ENCODE measurements at places on chromosomes 3 and 15. TPM values are rescaled to one million over a fixed set of nuclear protein-coding genes. Genes with fewer than 3 reads are reported as not detected.

GCSAM gene
- 0.16 TPM for total RNA-seq

- DNase-seq, result no peak
Observed at GRCh38 chr3:58706395-58707167, 40.0 kb upstream of the FAM3D start.

DNA sequence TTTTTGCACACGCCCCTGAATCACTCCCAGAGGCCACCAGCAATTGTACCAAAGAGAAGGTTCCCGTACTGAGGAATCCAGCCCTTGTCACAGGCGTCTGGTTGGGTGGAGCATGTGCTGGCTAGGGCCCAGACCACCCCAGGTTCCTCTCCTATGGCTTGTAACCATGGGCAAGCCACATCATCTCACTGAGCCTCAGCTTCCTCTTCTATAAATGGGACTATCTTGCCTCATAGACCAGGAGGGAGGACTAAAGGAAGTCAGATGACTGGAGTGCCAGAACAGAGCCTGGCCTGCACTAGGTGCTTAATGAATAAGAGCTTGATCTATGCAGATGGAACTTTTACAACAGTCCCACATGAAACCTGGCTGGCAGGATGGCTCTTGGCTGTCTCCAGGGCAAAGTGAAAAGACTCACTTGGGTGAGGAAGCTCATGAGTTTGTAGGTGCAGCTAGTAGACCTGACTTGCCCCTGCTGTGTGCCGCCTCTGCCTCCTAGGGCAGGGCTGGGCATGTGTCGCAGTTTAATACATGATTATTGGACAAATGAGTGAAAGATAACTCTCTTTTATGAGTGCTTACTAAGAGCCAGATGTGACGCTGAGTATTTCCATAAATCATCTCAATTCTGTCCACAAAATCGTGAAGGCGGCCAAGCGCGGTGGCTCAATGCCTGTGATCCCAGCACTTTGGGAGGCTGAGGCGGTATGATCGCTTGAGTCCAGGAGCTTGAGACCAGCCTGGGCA lies 29.3 kb downstream of the CTSH start:
- DNase-seq, result no peak

DNA sequence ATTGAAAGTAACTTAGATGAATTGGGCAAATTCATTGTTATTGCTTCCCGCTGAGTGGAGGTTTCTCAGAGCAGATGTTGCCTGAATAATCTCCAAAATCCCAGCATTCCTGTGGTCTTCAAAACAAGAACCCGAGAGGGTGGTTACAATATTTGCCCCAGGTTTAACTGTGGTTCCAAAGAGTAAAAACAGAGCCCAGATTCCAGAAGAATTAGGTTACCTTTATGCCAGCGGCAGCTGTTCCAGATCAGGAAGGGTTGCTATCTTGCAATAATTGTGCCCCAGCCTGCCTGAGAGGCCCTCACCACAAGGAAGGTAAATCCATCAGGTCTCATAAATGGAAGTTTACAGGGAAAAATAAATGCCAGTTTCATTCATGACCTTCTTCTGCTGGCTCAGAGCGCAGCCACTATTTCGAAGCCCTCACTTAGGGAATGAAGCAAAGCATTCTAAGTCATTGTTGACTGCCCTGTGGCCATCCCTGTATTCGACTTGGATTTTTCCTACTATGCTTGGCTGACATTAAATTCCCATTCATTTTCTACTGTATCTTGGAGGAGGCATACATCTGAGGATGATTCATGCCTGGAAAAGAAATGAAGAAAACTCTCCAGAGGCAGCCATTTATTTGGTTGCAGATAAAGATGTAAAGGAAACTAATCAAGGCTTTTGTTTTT lies 54.6 kb downstream of the SSUH2 start:
- DNase-seq, result no peak

DAZL gene
- not detected for total RNA-seq

DNA sequence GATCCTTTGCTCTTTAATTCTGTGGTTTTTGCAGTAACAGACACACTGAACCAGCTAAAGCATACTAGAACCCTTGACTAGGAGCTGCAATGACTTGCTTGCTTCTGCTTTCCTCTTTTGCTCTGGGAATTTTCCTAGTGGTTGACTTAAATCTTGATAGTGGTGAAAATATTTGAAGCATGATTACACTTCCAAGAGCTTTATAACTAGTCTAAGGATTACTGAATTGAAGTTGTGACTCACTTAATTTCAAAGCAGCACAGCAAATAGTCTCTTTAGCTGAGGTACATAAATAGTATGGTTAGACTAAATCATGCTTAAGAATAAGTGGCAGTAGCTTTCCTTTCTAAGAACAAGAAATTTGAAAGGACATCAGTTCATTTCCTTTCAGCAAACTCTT lies 513.5 kb upstream of the GBE1 start:
- DNase-seq, result no peak

DNA sequence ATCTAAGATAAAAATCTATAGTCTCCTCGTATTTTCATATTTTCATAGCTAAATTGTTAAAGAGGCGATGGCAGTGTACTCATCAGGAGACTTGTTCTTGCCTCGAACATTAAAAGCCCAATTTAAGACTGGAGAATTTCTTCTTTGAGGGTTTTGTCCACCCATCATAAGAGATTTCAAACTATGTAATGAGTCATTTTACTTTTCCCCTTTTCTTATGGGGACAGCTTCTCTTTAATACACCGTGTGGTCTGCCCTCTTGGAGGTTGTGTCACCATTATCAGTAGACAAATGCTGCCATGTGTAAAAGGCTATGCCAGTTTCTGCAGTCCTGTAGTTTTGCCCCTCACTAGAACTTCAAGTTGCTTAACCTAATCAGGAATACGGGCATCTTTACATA lies 16.9 kb downstream of the TGFBR2 start:
- DNase-seq, result no peak

ECE2 gene
- not detected for total RNA-seq

DNA sequence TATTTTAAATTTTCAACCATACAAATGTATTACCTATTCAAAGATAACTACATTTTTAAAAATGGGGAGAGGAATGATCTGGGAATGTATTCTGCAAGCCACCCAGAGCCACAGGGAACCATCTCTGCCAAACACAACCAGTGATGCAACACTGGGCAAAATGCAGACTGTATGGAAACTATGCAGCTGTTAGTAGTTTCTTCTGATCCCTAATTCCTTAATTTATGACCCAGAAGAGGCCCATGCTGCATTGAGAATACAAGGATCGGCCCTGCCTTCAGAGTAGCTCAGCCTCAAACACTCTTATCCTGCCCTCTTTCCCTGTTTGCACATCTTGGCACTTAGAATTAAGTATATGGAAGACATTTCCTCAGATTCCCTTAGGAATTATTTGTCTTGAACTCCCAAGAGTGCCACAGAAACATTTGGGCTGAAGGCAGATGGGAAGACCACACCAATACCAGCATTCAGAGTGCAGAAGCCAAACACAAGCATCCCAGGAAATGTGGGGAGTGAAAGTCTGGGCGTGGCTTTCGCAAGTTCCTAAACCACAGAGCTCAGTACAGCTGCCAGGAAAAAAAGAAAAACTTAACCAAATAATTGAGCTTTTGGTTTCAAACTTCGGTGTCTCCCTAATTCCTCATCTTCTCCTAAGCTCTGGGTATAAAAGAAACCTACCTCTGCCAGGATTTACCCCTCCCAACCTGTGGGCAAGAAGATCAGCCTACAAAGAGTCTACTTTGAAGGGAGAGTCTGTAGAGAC lies 5.3 kb downstream of the SNUPN start:
- no peak for DNase-seq

- DNase-seq, result peak; percentile 68
Observed at GRCh38 chr15:39593656-39594445, 13.0 kb downstream of the THBS1 start.

GRCh38 chr3:73848173-73848906 lies 223.6 kb upstream of the PDZRN3 start:
- no peak for DNase-seq

TMCO5A gene
- not detected for total RNA-seq

- DNase-seq, result no peak
Observed at GRCh38 chr15:84099181-84099580, 136.4 kb upstream of the GOLGA6L4 start.

DNA sequence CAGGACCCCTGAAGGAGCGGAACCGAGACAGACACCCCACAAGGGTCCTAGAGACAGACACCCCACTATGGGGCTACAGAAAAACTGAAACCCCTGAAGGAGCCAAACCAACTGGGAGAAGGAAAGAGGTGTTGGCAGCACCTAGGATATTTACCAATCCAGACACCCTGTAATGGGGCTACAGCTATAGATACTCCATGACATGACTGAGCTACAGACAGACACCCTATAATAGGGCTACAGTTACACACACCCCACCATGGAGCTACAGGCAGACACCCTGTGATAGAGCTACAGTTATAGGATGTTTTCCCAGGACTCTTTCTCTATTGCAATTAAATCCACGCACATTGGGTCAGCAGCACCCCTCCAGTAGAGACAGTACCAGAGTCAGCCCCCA lies 22.6 kb upstream of the ADGRG7 start:
- DNase-seq, result no peak

KATNBL1 gene
- total RNA-seq, result 37.2 TPM

GRCh38 chr3:40317061-40317855 lies 7.8 kb downstream of the EIF1B start:
- DNase-seq, result peak; percentile 53

GRCh38 chr3:48538451-48538850 lies 18.2 kb downstream of the PFKFB4 start:
- no peak for DNase-seq

DNA sequence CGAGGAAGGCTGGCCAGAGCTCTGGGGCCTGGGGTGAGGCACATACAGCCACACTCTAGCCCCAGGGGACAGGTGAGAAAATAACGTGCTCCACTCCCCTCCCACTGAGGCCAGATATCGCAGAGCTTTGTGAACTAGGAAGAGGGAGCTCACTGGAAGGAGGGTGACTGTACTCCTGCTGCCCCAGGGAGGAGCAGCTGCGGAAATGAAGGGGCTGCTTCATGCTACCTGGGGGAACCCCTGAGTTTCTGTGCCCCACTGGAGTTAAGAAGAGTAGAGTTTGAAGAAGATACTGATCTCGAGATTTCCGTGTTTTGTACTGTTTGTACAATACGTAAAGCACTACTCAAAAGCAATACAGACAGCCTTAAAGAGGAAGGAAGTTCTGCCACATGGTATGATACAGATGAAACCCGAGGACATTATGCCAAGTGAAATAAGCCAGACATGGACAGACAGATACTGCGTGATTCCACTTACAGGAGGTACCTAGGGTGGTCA lies 44.6 kb downstream of the CMTM6 start:
- DNase-seq, result no peak

- DNase-seq, result peak; percentile 47
Observed at GRCh38 chr3:157500232-157500631, 3.0 kb downstream of the VEPH1 start.
